ENCODE measurements at places on chromosomes 16 and 17. TPM values are rescaled to one million over a fixed set of nuclear protein-coding genes. Genes with fewer than 3 reads are reported as not detected.

The TP53TG3 gene
- total RNA-seq = not detected

The METTL9 gene
- total RNA-seq = 91.9 TPM

The KRTAP4-5 gene
- not detected for total RNA-seq

The CCL4L2 gene
- total RNA-seq = not detected

The BAIAP3 gene
- total RNA-seq = 0.42 TPM

The TIMP2 gene
- 1,096 TPM for total RNA-seq

The DNAH17 gene
- 0.54 TPM for total RNA-seq

The SLC52A1 gene
- not detected for total RNA-seq

The IRX5 gene
- total RNA-seq = 4.3 TPM

The DHRS7C gene
- total RNA-seq = not detected

The STX1B gene
- 1.8 TPM for total RNA-seq

The DNASE1L2 gene
- total RNA-seq = 1.2 TPM

All from osteocyte (in vitro differentiated cells).